Smooth muscle cell of the brain vasculature (primary cell): ENCODE measurements at places on chromosomes 3 and 15.

DNA sequence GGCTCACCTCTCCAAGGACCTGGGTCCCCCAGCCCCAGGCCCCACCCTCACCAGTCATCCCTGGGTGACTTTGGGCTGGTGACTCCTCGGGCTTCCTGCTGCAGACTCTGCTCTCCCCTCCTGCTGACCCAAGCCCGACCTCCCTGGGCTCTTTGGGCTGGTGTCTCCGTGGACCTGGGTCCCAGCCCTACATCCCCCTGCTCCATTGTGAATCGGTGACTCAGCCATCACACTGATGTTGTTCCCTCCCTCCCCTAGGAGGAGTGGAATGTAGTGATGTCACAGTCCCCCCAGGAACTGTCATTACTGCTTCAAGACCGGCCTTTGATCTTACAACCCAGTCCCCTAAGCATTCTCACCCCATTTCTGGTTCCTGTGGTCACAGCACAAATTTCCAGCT, 83.7 kb downstream of the ADAMTS7 start:
- no peak for DNase-seq

GRCh38 chr15:41656188-41656587, 4.0 kb upstream of the MGA start:
- no peak for DNase-seq

DNA sequence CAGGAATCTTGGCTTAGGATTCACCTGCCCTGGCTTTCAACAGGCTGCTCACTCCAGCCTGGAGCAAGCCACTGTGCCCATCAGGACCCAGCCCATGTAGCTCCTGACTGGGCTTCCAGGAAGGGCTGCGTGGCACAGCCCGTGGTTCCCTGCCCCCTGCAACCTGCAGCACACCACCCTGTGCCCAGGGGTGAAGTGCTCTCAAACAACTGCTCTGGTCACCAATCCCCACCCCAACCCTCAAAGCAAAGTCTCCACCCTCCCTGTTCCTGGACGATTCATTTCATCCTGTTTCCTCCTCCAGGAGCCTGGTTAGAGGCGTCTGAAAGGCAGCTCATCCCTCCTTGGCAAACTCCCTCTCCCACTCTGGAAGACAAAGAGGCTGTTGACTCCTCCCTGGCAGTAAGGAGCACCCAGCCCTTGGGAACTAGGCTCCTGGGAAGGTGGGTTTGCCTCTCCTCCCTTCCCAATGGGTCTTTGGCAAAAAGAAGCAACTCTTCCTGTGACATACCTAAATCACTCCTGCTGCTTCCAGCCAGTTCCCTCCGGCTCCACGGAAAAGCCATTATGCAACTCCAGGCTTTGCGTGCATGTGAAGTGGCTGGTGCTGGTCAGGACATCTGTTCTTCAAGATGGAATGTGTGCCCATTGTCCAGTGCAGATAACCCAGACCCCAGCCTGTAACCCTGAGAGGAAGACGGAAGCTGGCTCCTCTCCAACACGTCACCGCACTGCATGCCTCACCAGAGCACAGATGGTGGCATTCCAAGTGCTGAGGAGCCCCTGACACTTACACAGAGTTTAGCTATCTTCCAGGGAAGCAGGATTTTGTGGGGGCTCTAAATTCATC, 29.1 kb upstream of the VIPR1 start:
- no peak for DNase-seq

GRCh38 chr3:20055020-20055775, 15.0 kb downstream of the KAT2B start:
- no peak for DNase-seq
